ENCODE measurements at places on chromosomes 4 and X.
A peak's percentile ranks its signal among the peaks of the same experiment; 100 is the strongest.

GRCh38 chr4:111400741-111401140 is 744.5 kb upstream of the FAM241A start:
- DNase-seq = no peak

GRCh38 chrX:131445955-131446354 is 97.9 kb upstream of the OR13H1 start:
- DNase-seq = no peak

DNA sequence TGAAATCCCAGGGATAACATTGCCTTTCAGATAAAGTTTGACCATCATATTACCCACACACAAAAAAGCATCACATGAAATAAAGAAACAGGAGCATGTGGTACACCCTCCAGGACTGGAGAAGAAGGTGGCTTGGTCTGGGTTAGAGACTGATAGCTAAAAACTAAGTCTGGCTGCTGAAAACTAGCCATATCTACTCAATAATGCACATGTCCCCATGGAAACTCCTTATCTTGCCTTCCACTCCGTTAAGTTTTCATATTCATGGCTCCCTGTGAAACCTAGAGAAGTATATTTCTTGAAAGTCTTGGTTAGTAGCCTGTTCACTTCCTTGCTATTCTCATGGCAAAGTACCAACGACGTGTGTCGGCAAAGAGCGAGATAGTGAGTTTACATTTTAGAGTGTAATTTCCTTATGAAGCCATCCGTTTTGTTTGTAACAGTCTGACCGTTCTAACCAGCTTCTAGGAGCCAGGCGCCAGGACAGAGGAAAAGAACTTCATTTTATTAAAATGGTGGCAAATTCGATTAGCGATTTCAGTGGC is 6.7 kb upstream of the DCTD start:
- no peak for DNase-seq

- peak; percentile 9 for DNase-seq
Observed at GRCh38 chr4:2837904-2838496, 5.6 kb upstream of the ADD1 start.

DNA sequence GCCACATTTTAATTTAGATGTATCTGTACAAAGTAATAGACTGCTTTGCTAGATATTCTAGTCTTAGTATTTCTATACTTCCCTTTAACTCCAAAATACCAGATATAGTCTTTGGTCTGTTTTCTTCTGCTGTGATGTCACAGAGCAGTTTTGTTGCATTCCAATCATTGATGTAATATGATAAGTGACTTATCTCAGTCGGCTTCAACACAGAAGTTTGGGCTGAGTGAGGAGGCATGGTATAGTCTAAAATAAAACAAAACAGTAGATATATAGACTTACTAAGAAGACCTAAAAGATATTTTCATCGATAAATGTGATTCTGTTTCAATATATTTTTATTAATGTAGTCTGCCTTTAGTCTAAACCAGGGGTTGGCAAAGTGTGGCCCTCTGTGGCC is 169.9 kb downstream of the DCK start:
- no peak for DNase-seq

DNA sequence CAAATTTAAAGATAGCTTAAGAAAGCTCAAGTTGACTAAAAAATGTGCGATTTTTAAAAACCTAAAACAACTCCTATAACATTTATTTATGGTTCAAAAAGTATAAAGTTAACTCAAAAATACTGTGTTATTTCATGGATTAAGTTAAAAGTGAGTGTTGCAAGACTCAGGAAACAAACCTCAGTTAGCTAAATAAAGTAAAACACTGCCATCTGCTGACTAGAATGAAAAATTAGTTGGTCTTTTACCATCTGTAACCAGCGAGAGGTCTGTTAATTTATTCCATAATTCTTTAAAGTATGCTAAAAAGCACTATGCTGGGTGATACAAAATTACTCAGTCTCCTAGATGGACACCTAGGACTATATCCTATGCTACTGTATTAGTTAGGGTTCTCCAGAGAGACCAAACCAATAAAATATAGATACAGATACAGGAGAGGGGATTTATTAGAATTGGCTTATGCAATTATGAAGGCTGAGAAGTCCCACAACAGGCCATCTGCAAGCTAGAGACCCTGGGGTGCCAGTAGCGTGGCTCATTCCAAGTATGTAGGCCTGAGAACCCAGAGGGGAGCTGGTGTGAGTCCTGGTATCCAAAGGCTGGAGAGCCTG is 4.9 kb upstream of the WDFY3 start:
- peak; percentile 32 for DNase-seq

DNA sequence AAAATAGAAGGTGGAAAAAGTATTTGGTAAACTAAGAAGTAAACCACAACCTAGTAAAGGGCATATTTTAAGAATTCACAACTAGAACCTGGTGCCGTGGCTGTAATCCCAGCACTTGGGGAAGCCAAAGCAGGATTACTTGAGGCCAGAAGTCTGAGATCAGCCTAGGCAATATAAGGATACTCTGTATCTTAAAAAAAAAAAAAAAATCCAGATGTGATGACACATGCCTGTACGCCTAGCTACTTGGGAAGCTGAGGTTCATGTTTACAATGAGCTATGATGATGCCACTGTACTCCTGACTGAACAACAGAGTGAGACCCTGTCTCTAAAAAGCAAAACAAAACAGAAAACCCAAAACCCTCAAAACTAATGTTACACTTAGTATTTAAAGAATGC is 294.9 kb upstream of the ZCCHC13 start:
- no peak for DNase-seq

- DNase-seq = no peak
Observed at GRCh38 chr4:147901916-147902315, 170.0 kb downstream of the ARHGAP10 start.
